Erythroblast (primary cell): ENCODE measurements at places on chromosomes 7 and 10.

DNA sequence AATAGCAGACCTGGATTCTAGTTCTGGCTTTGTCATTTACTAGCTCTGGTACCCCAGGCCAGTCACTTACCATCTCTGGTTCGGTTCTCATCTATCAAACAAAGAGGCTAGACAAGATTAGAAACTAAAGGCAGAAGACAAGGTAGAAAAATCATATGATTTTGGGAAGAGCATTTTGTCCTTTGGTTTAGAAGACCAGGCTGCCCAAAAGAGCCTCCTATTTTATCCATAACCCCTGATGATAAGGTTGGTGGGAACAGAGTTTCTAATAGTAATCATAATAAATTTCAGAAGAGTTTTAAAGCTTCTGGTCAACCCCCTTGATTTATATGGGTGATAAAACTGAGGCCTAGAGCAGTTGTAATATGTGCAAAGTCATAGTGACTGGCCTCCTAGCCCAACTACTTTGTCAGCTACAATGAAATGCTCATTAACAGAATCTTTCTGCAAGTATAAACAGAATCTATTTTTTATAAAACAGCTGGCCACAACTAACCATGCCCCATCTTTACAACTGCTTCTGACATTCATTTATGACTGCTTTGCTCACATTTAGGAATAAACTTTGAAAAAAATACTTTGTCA lies 23.4 kb downstream of the COX15 start:
- DNase-seq: peak; percentile 86

- DNase-seq: no peak
These were observed 284.7 kb downstream of the BICC1 start for GRCh38 chr10:58797356-58797755.

- DNase-seq: peak; percentile 7
These were observed 55.4 kb upstream of the LMTK2 start for GRCh38 chr7:98051118-98051744.

DNA sequence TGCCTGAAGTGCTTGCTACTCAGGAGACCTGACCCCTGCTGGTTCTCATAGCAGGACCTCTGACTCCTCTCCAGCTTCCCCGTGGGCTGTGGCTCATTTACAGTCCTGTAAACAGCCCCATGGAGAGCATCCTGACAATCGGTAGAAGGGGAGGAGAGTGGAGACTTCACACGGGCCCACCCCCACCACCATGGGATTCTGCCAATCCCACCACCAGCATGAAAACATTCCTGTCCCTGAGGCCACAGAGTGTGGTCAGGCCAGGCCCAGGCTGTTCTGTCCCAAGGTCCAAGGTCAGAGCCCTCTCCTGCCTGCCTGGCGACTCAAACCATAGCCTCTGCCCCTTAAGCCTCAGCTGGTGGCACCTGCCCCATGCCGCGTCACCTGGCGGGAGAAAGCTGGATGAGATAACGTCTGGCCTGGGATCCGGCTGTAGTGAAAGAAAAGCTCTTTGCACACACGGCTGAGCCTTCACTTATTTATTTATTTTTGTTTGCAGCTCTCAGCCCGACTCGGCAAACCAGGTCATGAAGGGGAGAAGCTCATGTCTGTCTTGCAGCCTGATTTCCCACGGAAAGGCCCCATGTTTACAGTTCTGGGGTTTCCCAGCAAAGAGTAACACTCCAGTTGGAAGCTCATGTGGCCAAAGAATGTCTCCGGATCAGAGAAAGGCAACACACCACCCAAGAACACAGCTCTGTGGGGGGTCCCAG lies 293.6 kb upstream of the ZMIZ1 start:
- DNase-seq: no peak

DNA sequence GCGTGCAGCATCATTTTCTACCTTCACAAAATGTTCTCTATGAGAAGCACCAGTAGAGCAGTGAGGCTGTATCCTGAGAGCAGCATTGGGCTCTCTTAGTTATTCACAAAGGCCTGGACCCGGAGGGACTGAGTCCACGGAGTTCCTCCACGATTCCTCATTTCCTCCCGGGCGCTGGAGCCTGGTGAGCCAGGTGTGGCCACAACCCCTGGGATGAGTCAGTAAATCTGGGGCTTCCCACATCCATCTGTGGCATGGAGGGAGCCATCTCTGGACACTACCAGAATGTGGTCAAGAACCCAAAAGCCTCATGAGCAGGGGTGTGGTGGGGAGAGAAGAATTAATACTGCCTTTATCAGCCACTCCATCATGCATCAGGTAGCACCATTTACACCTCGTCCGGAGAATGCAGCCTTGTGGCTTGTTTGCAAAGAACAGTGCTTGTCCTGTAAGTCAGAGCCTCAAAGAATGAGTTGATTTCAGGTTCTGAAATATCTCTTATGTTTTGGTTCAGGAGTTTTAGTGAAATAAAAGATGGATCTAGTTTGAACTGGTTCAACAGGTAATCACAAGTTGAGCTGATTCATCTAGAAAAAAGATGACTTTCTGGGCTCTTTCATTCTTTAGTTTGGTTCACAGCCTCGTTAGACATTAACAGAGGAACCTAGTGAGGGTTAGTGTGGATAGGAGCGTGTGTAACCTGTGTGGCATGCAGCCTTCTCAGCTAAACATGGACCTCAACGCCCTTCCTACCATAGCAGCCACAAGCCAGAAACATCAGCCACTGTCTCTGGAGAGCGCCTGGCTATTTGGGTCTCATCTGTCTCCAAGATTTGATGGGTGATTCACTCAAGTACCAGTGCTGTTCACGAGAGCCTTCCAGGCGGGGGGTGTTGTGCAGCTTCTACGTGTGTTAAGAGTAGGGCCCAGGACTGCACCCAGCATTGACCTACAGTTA lies 95.2 kb downstream of the WDR37 start:
- no peak for DNase-seq

DNA sequence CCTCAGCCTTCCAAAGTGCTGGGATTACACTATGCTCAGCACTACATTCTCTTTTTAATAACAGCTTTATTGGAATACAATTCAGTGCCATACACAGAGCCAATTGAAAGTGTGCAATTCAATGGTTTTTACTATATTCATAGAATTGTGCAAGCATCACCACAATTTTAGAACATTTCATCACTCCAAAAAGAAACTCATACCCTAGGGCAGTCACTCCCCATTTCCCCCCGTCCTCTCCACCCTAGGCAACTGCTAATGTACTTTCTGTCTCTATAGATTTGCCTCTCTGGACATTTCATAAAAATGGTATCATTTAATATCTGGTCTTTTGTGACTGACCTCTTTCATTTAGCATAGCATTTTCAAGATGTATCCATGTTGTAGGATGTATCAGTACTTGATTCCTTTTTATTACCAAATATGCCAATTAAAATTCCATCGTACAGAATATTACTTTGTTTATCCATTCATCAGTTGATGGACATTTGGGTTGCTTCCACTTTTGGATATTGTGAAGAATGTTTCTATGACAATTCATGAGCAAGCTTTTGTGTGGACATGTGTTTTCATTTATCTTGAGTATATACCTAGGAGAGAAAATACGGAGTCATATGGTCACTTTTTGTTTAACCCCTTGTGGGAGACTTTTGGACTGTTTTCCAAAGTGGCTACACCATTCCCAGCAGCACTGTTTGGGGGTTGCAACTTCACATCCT lies 6.3 kb upstream of the XPNPEP1 start:
- DNase-seq: no peak

GRCh38 chr10:125066764-125067450 lies 93.5 kb downstream of the CTBP2 start:
- DNase-seq: no peak

DNA sequence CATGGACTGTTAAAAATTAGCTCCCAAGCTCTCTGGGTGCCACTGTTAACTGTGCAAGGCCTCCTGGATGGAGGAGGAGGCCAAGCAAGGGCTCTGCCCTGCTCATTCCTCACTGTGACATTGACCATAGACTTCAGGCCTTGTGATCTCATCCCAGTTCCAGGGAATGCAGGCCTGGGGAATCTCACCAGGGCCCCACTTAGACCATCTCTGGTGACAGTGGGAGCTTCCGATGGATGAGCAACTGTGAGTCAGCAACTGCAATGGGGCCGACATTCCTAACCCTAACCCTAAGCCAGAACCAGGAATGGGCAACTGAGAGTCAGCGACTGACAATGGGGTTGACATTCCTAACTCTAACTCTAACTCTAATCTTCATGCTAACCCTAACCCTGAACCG lies 50.4 kb upstream of the MSMB start:
- no peak for DNase-seq

- DNase-seq: no peak
These were observed 194.3 kb downstream of the SORCS3 start for GRCh38 chr10:104835422-104835821.

DNA sequence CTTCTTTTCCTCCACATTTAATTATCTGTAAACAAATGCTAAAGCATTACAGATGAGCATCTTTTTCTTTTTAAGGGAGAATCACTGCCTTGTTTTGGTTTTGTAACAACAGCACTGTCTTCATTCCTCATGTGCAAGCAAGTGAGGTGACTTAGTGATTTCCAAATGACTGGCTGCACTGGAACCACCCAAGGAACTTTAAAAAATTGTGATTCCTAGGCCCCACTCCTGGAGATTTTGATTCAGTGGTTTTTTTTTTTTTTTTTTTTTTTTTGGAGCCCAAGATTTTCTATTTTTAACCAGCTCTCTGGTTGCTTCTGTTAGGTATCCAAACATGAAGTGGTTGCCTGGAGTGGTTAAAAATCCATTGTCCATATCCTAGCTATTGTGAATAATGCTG lies 176.2 kb downstream of the LRMDA start:
- no peak for DNase-seq

- DNase-seq: peak; percentile 59
These were observed 20.3 kb upstream of the SFRP5 start for GRCh38 chr10:97791824-97792721.

GRCh38 chr7:107474104-107474521 lies 4.3 kb downstream of the GPR22 start:
- DNase-seq: no peak

GRCh38 chr7:16933296-16934279 lies 51.8 kb upstream of the AGR3 start:
- no peak for DNase-seq

DNA sequence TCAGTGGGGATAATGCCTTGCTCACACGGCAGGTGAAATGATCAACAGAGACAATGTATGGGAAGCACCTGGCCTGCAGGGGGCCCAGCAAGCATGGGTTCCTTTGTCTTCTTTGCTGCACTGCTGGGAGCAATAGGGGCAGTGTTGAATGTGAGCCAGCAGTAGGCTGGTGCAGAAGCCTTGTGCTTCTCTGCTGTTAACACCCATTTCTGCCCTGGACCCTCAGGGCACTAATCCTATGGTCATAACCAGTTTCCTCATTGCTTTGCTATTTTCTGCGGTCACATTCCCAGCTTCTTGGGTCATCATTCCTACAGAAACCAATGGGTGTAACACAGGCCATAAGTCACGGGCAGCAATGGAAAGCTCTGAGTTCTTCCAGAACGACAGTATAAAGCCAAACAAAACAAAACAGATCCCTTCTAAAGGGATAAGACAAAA lies 10.9 kb upstream of the LGI1 start:
- DNase-seq: no peak

- DNase-seq: peak; percentile 21
These were observed 161.1 kb downstream of the CRPPA start for GRCh38 chr7:16260236-16260728.
